ENCODE measurements at places on chromosomes 11 and 22.

- DNase-seq = no peak
These were observed 233.6 kb downstream of the BUD13 start for GRCh38 chr11:116539211-116539610.

DNA sequence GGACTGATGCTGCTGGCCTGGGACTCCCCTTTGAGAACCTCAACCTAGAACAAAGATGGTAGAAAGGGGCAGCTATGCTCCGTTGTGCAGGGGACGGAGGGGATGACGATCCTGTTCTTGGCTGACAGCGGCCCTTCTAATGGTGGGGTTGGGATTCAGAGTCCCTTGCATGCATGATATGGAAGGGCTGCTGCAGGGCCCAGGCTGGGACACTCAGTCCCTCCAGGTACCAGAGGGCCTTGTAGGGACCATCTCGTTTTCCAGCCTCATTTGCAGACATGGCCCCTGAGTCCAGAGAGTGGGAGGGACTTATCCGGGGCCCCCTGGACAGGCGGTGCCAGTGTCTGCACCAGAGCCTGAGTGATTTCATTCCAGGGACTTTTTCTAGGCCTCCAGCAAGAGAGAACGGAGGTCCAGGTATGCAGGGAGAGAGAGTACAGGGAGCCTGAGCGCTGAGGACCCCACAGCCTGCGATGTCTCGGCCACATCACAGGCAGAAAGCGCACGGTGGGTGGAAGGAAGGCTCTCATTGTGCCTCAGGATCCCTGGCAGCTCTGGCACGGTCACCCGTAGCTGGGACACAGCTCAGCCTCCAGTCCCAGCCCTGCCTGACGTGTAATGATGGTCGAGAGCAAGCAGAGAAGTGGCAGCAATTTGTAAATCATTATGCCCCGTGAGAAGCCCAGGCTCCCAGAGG is 860.8 kb downstream of the TBC1D22A start:
- no peak for DNase-seq

GRCh38 chr22:30908051-30908461 is 60.5 kb downstream of the MORC2 start:
- DNase-seq = no peak

GRCh38 chr11:109929308-109929707 is 163.9 kb upstream of the ZC3H12C start:
- no peak for DNase-seq

GRCh38 chr22:36302439-36303114 is 49.6 kb downstream of the APOL1 start:
- DNase-seq = no peak

GRCh38 chr11:45449036-45449601 is 163.0 kb upstream of the SYT13 start:
- DNase-seq = no peak

DNA sequence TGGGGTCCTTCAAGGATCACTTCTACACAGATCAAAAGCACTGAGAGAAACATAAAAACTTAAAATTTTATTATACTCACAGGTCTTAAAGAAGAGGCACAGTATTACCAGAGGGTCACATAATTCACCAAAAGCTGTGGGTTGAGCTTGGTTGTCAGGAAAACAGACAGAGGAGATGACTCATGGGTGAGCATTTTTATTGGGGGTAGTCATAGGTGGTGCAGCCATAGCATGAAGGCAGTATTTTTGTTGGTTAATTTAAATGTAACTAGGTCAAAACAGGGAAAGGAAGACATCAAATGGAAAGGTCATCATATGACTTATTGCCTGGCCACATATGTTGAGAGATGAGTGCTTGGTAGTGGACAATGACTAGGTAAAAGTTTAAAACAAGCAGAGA is 24.2 kb downstream of the OR5B17 start:
- peak; percentile 80 for DNase-seq

GRCh38 chr11:65539744-65540289 is 14.9 kb downstream of the SCYL1 start:
- DNase-seq = no peak

DNA sequence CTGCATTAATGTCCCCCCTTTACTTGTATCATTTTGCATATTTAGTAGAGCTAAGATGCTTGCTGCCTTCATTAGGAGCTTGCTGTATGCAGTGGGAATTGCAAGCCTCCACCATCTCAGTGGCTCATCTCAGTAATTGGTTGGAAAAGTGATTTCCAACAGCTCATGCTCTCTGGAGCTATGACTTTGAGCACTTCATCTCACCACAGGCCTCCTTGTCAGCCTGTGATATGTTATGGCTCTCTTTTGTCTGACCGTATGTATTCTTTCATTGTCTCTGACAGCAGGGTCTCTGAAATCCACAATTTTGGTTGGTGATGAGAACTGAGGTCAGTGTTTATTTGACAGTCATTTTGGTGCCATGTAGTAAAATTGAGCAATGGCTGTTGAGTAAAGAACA is 345.1 kb downstream of the FAT3 start:
- DNase-seq = no peak

GRCh38 chr22:44452531-44453420 is 45.3 kb downstream of the RTL6 start:
- DNase-seq = no peak

DNA sequence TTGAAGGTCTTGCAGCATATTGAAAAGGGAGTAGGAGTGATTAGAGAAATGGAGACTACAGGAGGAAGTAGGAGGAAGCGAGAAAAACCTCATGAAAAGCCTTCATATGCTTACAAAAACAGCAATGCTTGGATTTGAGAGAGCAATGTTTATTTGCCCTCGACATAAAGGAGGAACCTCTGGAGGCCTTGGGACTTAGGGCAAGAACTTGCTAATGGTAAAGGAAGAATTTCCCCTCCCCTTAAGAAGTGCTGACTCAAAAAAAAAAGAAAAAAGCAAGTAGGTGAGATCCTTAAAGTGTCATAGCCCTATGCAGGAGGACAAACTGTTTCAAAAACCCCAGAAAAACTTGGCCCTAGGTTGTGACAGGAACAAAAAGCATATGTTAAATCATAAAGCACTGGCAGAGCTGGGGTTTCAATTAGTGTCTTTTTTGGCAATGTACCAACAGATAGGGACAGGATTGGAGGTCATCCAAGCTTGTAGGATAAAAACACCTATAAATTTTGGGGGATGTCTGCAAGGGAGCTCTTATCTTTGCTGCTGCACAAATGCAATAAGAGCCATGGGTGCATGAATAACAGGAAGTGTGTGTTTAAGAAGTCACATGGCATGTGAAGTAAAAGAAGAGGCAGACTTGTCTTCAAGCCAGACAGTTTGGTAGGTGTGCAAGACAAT is 4.9 kb downstream of the GLYAT start:
- DNase-seq = no peak

GRCh38 chr22:31929167-31929930 is 15.0 kb upstream of the YWHAH start:
- DNase-seq = no peak

- no peak for DNase-seq
These were observed 26.5 kb downstream of the SCGB1A1 start for GRCh38 chr11:62445314-62445740.

- DNase-seq = no peak
These were observed 81.0 kb upstream of the CTSC start for GRCh38 chr11:88418508-88418907.

DNA sequence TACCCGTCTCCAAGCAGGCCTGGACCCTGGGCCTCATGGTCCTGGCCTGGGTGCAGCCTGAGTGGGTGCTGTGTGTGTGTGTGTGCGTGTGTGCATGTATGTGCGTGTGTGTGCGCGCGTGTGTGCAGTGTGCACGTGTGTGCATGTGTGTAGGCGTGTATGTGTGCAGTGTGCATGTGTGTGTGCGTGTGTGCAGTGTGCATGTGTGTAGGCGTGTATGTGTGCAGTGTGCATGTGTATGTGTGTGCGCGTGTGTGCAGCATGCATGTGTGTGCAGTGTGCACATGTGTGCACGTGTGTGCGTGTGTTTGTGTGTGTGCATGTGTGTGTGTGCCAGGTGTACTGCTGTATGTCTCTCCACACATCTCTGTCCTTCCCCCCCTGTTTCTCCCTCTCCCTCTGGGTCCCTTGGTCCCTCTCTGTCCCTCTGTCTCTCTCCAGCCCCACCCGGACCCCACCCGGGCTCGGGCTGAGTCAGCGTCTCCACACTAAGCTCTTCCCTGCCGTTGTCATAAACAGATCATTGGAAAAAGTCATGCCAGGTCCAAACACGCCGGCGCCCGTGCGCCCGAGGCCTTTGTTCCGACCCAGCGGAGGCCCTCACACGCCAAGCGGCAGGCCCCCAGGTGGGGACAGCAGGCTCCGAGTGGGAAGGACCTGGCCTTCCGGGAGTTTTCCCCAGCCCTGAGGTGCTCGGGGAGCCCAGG is 34.0 kb downstream of the WNT7B start:
- DNase-seq = no peak

GRCh38 chr11:3164138-3164551 is 965 bp downstream of the OSBPL5 start:
- DNase-seq = no peak

DNA sequence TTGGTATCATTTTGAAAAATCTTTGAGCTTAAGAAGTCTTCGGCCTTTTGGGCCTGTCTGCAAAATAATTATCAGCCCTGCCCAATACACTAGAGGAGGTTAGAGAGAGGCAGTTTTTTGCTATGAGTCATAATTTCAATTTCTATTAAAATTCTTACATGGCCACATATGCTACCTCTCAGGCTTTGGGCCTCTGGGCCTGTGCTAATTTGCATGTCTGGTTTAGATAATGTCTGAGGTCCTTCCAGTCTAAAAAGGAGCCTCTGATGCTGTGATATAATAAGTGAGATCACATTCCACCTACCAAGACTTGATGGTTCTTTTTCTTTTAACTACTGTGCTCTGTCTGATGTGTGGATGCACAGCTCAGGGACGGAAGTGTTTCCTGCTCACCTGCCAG is 70.8 kb downstream of the KCNJ1 start:
- DNase-seq = no peak

- DNase-seq = no peak
These were observed 141.4 kb downstream of the NTM start for GRCh38 chr11:131511794-131512193.

DNA sequence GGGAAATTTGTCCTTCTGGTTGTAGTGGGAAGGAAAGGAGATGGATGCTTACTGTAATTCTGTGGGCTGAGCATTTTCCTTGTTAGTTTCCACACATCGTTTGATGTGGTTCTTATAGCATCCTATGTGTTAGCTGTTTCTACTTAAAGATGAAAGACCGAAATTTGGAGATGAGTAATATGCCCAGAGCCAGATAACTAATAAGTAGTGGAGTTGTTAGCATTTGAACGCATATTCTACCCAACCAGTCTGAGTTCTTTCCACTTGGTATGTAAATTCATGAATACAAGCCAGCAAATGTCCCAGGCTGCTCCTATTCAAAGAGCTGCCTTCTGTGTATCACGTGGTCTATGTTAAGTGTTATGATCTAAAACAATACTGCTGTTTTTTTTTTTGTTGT is 14.6 kb downstream of the SPECC1L start:
- DNase-seq = no peak

DNA sequence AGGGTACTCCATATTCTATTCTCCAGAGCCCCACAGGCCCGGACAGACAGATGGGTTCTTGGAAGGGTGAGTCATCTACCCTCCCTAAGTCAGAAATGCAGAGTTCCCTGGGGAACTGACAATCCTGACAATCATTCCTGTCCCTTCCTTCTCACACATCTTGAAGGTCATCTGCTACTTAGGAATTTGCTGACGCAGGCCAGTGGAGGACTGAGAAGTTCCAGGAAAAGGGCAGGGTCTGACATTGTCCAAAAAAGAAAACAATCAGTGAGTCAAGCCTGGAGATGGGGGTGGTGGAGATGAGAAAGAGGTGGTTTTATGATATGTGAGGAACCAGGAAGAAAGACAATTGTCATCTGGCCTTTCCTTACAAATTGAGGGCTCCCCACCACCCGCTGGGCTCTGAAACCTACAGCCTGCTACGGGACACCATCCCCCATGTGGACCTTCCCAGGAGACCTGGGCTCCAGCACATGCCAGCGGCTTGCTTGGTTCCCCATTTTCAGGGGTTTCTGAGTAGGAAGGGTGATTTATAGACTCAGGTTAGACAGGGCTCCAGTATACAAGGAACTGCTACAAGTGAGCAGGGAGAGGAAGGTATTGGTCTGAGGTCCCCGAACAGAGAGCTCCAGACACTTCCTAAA is 12.9 kb downstream of the CD59 start:
- DNase-seq = peak; percentile 98

- no peak for DNase-seq
These were observed 24.2 kb upstream of the HORMAD2 start for GRCh38 chr22:30056015-30056414.

GRCh38 chr11:60739114-60739513 is 14.6 kb downstream of the MS4A18 start:
- no peak for DNase-seq

DNA sequence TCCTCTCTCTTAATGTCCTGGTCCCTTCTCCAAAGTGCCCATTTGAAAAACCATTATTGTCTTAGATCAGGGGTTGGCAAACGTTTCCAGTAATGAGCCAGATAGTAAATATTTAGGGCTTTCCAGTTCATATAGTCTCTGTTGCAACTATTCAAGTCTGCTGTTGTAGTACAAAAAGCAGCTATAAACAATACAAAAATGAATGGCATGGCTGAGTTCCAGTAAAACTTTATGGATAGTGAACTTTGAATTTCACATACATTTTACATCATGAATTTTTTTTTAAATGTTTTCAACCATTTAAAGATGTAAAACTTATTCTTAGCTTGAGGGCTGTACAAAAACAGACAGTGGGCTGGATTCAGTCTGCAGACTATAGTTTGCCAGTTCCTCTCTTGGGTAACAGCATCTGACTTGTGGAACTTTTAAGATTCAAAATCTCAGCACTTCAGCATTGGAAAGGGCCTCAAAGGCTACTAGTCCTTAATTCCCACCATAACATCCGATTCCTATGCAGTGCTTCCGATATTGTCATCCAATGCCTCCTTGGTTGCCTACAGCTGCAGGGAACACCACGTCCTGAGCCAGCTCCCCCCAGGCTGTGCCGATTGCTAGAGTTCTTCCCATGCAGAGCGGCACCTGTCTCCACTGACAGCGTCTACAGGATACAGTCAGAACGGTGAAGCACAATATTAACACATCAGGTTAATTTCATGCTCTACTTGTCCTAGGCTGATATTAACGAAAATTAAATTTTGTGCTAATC is 65.6 kb upstream of the E2F8 start:
- DNase-seq = no peak

- DNase-seq = no peak
These were observed 366.0 kb upstream of the NARS2 start for GRCh38 chr11:78940500-78941225.

DNA sequence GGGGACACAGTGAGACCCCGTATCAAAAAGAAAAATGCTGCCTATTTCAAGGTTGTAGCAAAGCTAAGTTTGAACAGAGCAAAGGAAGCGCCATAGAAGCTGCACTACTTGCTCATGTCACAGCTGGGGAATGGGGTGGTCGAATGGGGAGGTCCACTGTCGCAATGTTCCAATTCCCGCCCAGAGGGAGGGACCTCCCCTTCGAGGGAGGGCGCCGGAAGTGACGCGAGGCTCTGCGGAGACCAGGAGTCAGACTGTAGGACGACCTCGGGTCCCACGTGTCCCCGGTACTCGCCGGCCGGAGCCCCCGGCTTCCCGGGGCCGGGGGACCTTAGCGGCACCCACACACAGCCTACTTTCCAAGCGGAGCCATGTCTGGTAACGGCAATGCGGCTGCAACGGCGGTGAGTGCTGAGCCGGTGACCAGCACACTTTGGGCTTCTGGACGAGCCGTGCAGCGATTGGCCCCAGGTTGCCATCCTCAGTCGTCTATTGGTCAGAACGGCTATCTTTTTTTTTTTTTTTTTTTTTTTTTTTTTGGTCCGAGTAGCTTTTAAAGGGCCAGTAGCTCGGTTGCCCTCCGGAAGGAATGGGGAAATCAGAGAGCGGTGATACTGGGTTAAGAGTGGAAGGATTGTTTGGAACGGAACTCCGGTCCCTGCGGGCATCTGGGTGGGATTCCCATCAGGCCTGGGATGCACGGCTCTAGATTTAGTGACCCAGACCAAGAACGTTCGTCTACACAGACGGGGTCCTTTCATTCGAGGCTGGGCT is at the start of gene HMBS:
Gene HMBS, plus strand, starts transcription at position 219 of the 774 bp plus-strand sequence. Its CDS starts 153 bp downstream, at position 372.
- DNase-seq = peak; percentile 83
